ENCODE measurements at places on chromosomes 11 and 22. TPM values are rescaled to one million over a fixed set of nuclear protein-coding genes. Genes with fewer than 3 reads are reported as not detected.

HEPHL1 gene
- not detected for total RNA-seq

MAML2 gene
- total RNA-seq: 35.1 TPM

UBQLNL gene
- 0.63 TPM for total RNA-seq

OR6A2 gene
- total RNA-seq: not detected

C22orf42 gene
- not detected for total RNA-seq

POU2AF3 gene
- not detected for total RNA-seq

KRTAP5-2 gene
- not detected for total RNA-seq

CHCHD10 gene
- total RNA-seq: 66.3 TPM

KLHL35 gene
- 1.4 TPM for total RNA-seq

FAM83F gene
- 0.28 TPM for total RNA-seq

TPBGL gene
- 0.13 TPM for total RNA-seq

NDUFC2 gene
- total RNA-seq: 88.1 TPM

SLC5A12 gene
- total RNA-seq: not detected

RASSF10 gene
- total RNA-seq: not detected

AMBRA1 gene
- total RNA-seq: 42.4 TPM

PRR33 gene
- total RNA-seq: not detected

TMEM191C gene
- total RNA-seq: 10.3 TPM

Data from T-cell (primary cell).